NB4 (cell line): ENCODE measurements at places on chromosomes 2 and 18.

DNA sequence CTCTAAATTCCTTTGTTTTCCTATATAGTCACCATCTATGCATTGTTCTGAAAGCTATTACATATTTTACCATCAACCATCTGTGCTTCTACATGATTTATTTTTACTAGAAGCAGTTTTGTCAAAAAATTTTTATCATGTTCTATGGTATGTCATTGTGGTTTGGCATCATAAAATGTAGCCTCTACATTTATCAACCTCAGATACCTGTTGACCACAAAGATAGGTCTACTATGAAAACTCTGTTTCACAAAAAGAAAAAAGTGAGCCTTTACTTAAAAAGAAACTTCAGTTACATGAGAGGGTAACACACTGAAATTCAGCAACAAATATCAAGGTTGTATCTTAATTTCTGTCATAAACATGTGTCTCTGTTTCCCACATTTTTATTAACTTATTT, 3.7 kb downstream of the BCL2 start:
- DNase-seq = no peak

GRCh38 chr2:175630280-175631244, 371.5 kb downstream of the LNPK start:
- peak; percentile 13 for DNase-seq

- no peak for DNase-seq
Observed at GRCh38 chr2:20366672-20367116, 16.1 kb upstream of the PUM2 start.

- no peak for DNase-seq
Observed at GRCh38 chr2:44596537-44597320, 235.0 kb downstream of the CAMKMT start.

GRCh38 chr2:221100467-221101089, 471.5 kb downstream of the EPHA4 start:
- DNase-seq = no peak

DNA sequence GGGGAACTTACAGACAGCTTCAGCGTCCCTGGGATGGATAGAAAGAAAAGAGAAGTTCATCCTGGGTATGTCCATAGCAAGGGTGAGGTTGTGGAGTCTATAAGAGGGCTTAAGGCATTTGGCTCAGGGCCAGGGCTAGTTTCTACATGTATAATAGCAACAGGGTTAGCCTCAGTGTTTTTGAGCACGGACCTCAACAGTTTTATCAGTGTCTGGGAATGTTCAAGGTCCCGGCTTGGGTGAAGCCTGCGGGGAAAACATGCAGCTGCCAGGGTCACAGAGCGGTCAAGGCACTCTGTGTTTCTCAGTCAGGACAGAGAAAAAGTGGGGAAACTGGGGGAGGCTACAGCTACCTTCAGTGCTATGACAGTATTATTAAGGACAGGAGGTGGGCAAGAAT, 427.7 kb upstream of the HS6ST1 start:
- peak; percentile 57 for DNase-seq
